ENCODE measurements at places on chromosomes 3 and 15. TPM values are rescaled to one million over a fixed set of nuclear protein-coding genes. Genes with fewer than 3 reads are reported as not detected.

WDR93 gene
- total RNA-seq = 0.10 TPM

ZPLD1 gene
- not detected for total RNA-seq

GOLGB1 gene
- 48.3 TPM for total RNA-seq

GPR27 gene
- not detected for total RNA-seq

ATP13A5 gene
- not detected for total RNA-seq

PIGZ gene
- 6.2 TPM for total RNA-seq

RARRES1 gene
- 1.3 TPM for total RNA-seq

UTS2B gene
- total RNA-seq = 0.38 TPM

GOLGA8S gene
- not detected for total RNA-seq

KBTBD13 gene
- not detected for total RNA-seq

MNS1 gene
- 0.48 TPM for total RNA-seq

IMPG2 gene
- 0.98 TPM for total RNA-seq

AGTR1 gene
- not detected for total RNA-seq

ZNF502 gene
- 4.9 TPM for total RNA-seq

IGDCC3 gene
- 0.33 TPM for total RNA-seq

MYL3 gene
- not detected for total RNA-seq

PRR23C gene
- not detected for total RNA-seq

SH2D7 gene
- not detected for total RNA-seq

HTR3E gene
- total RNA-seq = not detected

CTXN2 gene
- not detected for total RNA-seq
